ENCODE measurements at places on chromosomes 4 and X.
A peak's percentile ranks its signal among the peaks of the same experiment; 100 is the strongest.

DNA sequence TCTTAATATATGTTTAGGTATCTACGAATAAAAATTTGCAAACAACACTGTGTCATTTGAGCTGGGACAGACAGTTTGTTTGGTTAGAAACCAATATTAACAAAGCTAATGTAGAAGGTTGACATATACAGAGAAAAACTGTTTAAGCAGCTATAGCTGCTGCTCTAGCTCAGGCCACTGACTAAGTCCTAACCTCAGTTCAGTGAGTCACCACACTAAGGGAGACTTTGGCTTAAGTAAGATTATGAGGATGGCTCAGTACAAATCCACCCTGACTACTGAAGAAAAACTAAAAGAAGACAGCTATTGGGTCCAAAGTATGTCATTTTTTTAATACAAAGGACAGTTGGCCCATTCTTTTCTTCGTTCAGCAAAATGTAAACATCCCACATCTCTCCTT is 717.3 kb upstream of the ACTRT1 start:
- no peak for DNase-seq

DNA sequence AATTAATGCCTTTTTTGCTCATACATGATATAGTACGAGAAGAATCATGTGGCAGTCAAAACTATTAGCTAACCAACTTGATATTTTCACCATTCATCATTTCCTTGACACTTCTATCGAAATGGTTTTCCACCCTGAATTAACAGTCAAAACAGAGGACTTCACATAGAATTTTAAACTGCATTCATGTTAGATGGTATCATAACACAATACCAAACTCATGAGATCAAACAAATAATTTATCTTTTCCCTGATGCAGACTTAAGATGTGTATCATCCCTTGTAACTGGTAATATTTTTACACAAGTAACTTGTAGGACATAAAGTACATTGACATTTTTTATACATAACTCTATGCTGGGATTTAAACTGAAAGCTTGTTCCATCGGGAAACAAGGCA is 18.2 kb upstream of the ANTXR2 start:
- DNase-seq = no peak

DNA sequence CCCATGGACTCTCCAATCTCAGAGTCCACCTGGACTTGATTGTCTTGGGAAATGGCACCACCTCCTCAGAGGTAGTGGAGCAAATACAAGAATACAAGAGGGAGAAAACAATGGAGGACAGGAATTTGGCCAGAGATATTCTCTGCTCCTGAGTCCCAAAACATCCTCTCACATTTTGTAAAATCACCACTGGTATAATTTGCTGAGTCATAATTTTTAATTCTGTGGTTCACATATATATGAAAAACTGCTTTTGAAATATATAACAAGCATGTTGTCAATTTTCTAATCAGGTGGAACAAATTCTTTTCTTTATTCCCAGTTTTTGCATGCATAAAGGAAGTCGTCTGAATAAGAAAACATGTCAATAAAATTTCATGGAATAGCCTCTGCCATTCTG is 356.1 kb downstream of the AFF2 start:
- DNase-seq = no peak

DNA sequence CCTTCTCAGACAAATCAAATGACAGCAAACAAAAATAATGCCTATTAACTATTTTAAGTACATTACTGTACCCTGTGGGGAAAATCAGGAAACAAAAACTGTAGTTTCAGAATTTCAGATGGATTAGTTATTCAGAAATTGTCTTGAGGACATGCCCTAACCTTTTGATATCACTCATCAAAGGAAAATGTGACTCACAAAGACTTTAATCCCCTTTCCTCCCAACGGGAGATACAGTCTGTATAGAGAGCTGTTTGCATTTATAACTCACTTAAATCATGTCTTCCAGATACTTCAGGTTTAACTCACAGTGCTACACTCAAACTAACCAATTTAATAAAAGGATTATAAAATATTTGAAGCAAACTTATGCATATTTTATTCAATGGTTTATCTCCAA is 304.0 kb downstream of the MAPK10 start:
- DNase-seq = no peak

- peak; percentile 11 for DNase-seq
Measured at GRCh38 chrX:70219938-70220764, 14.3 kb upstream of the AWAT1 start.

DNA sequence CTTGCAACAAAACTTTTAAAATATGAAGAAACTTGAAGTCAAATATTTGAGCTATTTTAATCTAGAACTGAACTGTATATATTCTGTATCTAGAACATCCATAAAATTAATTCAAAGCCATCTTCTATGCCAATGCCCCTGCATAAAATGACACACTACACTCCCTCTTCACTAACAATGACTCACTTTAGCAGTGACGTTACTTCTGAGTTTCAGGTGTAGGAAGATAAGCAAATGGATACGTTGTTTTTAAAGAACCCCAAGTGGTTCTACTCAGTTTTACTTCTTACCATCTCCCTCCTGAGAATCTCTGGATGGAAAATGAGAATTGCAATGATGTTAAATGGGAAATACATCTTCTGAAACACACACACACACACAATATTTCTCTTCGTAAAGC is 45.2 kb downstream of the CXXC4 start:
- DNase-seq = no peak

GRCh38 chrX:1422135-1422465 is 30.2 kb upstream of the SLC25A6 start:
- DNase-seq = no peak

Measured in NCI-H526 (cell line).